IMR-90 (cell line): ENCODE measurements at places on chromosomes 11 and 22. TPM values are rescaled to one million over a fixed set of nuclear protein-coding genes. Genes with fewer than 3 reads are reported as not detected.

CD3E gene
- total RNA-seq, result not detected in 2 replicates

FAM83F gene
- not detected in 2 replicates for total RNA-seq

TMEM121B gene
- under 0.01 TPM in 2 replicates for total RNA-seq

LDHA gene
- total RNA-seq, result 1,735 and 2,567 TPM in 2 replicates

OR10D3 gene
- total RNA-seq, result not detected in 2 replicates

DNA sequence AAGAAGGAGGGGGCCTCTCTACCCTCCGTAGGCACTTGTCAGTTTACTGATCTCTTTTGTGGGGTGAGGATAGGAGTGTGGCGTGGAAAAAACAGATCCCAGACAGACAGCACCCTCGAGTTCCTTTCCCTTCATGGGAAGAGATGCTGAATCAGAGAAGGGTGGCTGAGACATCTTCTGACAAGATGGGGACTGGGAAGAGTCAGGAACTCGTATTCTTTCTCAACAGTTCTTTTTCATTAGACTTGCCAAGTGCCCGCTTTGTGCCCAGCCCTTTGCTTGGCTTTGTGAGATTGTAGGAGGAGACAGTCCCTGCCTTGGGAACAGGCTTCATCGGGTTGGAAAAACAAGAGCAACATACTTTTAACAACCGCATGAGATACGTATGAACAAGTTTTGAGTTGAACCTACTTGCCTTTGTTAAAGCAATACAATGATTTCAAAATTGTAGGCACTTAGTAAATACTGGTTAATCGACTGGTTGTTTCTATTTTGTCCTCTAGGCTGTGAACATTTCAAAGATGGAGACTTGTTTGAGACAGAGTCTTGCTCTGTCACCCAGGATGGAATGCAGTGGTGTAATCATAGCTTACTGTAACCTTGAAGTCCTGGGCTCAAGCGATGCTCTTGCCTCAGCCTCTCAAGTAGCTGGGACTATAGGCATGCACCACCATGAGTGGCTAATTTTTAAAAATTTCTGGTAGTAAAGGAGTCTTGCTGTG is 1.1 kb downstream of the RRM1 start:
- no peaks in the 10 kb centered on the region for H3K36me3 ChIP-seq
- peak; percentile 78 for DNase-seq
- H3K27me3 ChIP-seq, result no peaks in the 10 kb centered on the region
- peak overlapping the region; percentile 88 for H3K27ac ChIP-seq
- H3K4me1 ChIP-seq, result peaks cover 9% of the 10 kb centered on the region

- no peaks in the 10 kb centered on the region for H3K4me1 ChIP-seq
- H3K27me3 ChIP-seq, result no peaks in the 10 kb centered on the region
- no peak overlapping the region for H3K27ac ChIP-seq
- DNase-seq, result no peak
- H3K36me3 ChIP-seq, result no peaks in the 10 kb centered on the region
Observed at GRCh38 chr11:134925432-134925831, 513.4 kb upstream of the B3GAT1 start.

DNA sequence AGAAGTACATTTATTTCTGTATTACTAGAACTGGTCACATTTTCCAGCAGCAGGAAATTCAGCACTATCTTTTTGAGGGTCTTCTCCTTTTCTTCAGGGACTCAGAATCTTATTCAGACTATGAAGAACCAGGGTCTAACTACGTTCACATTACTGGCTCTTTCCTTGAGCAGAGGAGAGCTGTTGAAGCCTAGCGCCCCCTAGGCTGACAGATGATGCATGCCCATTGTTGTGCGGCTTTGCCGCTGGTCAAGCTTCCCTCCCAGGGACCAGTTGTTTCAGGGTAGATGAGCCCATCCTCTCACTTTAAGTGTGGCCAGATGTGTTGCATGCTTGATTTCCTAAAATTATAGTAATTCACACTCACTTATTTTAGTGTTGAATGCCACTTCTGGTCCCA is 168.2 kb upstream of the PDGFD start:
- DNase-seq, result no peak
- no peaks in the 10 kb centered on the region for H3K36me3 ChIP-seq
- no peaks in the 10 kb centered on the region for H3K4me1 ChIP-seq
- H3K27ac ChIP-seq, result no peak overlapping the region
- no peak overlapping the region for H3K4me3 ChIP-seq
- H3K27me3 ChIP-seq, result no peaks in the 10 kb centered on the region

GRCh38 chr11:1988667-1989317 is 8.8 kb downstream of the H19 start:
- no peaks in the 10 kb centered on the region for H3K4me1 ChIP-seq
- no peaks in the 10 kb centered on the region for H3K27me3 ChIP-seq
- H3K27ac ChIP-seq, result no peak overlapping the region
- DNase-seq, result no peak
- no peak overlapping the region for H3K4me3 ChIP-seq
- H3K36me3 ChIP-seq, result no peaks in the 10 kb centered on the region

DNA sequence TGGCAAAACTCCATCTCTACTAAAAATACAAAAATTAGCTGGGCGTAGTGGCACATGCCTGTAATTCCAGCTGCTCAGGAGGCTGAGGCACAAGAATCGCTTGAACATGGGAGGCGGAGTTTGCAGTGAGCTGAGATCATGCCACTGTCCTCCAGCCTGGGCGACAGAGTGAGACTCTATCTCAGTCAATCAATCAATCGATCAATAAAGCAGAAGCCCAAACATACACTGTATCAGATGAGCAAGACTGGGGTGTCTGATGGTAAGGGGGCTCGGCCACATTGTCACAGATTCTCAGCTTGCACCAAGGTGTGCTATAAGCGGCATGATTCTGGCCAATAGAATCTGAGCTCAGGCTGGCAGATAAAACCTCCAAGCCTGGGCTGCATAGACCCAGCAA is 261.1 kb downstream of the BUD13 start:
- DNase-seq, result no peak
- no peak overlapping the region for H3K27ac ChIP-seq
- H3K4me3 ChIP-seq, result no peak overlapping the region
- H3K4me1 ChIP-seq, result no peaks in the 10 kb centered on the region

DNA sequence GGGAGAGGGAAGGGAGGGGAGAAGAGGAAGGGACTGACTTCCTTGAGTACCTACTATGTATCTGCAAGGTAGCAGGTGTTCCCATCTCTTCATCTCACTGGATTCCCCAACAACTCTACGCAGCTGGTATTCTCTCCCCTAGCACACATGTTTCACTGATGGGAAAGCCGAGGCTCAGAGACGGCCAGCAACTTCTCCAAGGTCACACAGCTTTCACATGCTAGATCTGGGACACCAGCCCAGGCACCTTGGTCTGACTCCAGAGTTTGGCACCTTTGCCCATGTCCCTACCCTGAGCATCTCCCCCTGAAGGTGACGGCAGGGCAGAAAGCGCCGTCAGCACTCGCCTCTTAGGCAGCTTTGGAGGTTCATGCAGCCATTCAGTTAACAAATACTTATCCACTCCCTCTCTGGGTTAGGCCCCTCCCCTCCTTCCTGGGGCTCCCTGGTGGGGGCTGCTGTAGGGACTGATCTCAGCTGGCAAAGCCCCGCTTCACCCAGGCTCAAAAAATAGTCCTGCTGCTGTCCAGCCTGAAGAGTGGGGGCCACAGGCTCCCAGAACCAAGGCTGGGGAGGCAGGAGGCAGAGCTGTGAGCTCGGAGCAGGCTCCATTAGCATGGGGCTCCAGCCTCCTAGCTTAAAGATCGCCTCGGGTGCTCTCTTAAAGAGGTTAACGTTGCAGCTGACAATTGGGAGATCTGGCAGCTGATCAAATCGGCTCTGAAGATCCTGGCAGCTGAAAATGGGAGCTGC is 79.4 kb downstream of the IGLL1 start:
- DNase-seq, result no peak
- H3K4me3 ChIP-seq, result no peak overlapping the region
- peaks cover 12% of the 10 kb centered on the region for H3K27me3 ChIP-seq

DNA sequence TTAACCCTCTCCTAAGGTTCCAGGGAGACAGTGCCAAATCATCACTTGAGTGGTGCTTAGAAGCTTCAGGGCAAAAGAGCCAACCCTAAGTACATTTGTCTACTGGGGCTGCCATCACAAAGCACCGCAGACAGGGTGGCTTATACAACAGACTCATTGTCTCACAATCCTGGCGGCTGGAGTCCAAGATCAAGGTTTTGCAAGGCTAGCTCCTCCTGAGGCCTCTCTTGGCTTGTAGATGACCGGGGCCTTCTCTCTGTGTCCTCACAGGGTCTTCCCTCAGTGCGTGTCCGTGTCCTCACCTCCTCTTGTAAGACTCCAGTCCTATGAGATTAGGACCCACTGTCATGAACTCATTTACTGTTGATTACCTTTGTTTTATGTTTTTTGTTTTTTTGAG is 34.1 kb upstream of the CD81 start:
- H3K36me3 ChIP-seq, result no peaks in the 10 kb centered on the region
- H3K4me3 ChIP-seq, result no peak overlapping the region
- no peak overlapping the region for H3K27ac ChIP-seq
- peaks cover 8% of the 10 kb centered on the region for H3K27me3 ChIP-seq

- H3K36me3 ChIP-seq, result no peaks in the 10 kb centered on the region
- H3K4me1 ChIP-seq, result no peaks in the 10 kb centered on the region
- H3K27me3 ChIP-seq, result peaks cover 39% of the 10 kb centered on the region
Observed at GRCh38 chr11:124834526-124835180, 30.6 kb upstream of the ROBO3 start.

DNA sequence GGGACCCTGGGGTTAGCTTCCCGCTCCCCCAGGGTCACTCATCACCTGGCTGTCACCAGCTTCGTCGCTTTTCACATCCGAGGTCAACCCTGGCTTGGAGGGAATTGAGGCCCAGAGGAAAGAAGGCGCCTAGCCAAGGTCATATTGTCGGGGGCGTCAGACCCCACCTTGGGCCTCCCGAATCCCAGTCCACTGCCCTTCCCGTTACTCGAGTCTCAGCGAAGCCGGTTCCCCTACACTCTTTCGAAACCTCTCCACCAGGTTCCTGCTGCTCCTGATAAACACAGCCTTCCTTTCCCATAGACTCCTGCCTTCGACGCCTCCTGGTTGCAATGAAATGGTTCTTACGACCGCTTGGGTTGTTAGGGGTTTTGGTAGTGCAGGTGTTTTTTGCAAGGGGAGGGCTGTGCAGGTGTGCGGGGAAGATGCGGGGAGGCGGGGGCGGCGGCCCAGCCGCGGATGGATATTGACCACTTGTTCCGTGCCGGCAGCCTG is 642 bp downstream of the NAA40 start:
- no peaks in the 10 kb centered on the region for H3K27me3 ChIP-seq
- peak overlapping the region; percentile 90 for H3K4me3 ChIP-seq
- peak overlapping the region; percentile 81 for H3K27ac ChIP-seq
- DNase-seq, result no peak

DNA sequence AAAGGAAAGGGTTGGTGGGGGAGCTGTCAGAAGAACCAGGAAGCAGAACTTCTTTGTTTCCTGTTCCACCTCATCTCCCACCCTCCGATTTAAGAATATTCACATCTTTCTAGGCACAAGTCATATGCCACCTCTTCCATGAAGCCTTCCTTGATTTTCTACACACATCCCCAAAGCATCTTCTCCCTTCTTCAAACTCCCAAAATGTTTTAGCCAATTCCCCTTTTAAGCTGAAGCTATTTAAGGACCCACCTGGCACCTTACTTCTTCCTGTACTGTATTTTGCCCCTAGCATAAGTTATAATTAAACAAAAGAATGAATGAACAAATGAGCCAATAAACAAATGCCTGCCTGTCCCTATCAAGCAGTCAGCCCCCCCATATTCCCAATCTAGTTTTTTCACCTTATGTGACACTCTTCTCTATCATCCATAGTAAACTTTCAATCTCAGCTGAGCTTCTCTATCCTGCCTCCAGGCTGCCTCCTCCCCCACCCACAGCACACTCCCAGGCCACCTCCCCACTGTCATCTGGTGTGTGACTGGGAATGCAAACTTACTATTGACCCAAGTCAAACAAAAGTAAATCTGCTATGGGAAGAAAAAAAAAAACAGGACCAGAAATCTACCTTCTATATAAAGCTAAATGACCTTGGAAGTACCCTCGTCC is 3.9 kb downstream of the TNKS1BP1 start:
- H3K4me3 ChIP-seq, result no peak overlapping the region
- H3K4me1 ChIP-seq, result peaks cover 32% of the 10 kb centered on the region
- H3K36me3 ChIP-seq, result peaks cover 47% of the 10 kb centered on the region
- H3K27me3 ChIP-seq, result no peaks in the 10 kb centered on the region
- no peak for DNase-seq
- no peak overlapping the region for H3K27ac ChIP-seq

GRCh38 chr11:15929371-15929901 is 426.9 kb downstream of the SOX6 start:
- no peak overlapping the region for H3K27ac ChIP-seq
- DNase-seq, result no peak
- peaks cover 3% of the 10 kb centered on the region; the same call in 1 of the 2 replicates for H3K27me3 ChIP-seq
- H3K36me3 ChIP-seq, result no peaks in the 10 kb centered on the region

- DNase-seq, result peak; percentile 27
- no peak overlapping the region for H3K27ac ChIP-seq
- H3K36me3 ChIP-seq, result peaks cover 22% of the 10 kb centered on the region
Observed at GRCh38 chr22:30922151-30922611, 46.4 kb downstream of the MORC2 start.

GRCh38 chr22:50031189-50032091 is 18.9 kb upstream of the IL17REL start:
- H3K4me1 ChIP-seq, result no peaks in the 10 kb centered on the region; the same call in 1 of the 2 replicates
- H3K4me3 ChIP-seq, result no peak overlapping the region
- H3K36me3 ChIP-seq, result no peaks in the 10 kb centered on the region
- no peak overlapping the region for H3K27ac ChIP-seq
- peaks cover 20% of the 10 kb centered on the region; the same call in 1 of the 2 replicates for H3K27me3 ChIP-seq
